ENCODE measurements at places on chromosomes 3 and 15.
A peak's percentile ranks its signal among the peaks of the same experiment; 100 is the strongest.

DNA sequence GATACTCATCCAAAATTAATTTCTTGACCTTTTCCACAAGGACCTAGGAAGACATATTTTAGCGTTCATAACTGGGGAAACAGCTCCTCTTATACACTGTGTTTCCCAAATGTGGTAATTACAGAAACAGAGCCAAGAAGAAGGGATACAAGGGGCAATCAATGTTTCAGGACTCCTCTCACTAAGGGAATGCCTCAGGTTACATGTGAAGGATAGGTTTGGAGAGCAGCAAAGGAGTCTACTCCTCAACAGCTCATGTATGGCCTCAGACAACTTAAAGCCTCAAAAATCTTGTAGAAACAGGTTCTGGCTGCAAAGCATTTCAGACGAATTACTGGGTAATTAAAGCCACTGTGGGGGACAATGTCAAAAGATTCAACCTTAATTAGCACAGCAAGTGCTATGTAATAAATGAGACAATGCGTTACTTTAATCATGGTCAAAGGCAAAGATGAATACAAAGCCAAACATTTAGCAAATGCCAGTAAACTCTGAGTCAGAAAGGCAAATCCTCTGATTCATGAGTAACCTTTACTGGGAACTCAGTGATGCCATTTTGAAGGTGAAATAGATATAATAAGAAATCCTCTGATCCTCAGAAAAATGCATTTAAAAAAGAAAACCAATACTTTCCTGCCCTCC, 1111.2 kb downstream of the TUSC7 start:
- DNase-seq: no peak
- no peaks in the 10 kb centered on the region for H3K36me3 ChIP-seq
- H3K27ac ChIP-seq: no peak overlapping the region
- H3K4me3 ChIP-seq: no peak overlapping the region
- no peaks in the 10 kb centered on the region for H3K27me3 ChIP-seq

DNA sequence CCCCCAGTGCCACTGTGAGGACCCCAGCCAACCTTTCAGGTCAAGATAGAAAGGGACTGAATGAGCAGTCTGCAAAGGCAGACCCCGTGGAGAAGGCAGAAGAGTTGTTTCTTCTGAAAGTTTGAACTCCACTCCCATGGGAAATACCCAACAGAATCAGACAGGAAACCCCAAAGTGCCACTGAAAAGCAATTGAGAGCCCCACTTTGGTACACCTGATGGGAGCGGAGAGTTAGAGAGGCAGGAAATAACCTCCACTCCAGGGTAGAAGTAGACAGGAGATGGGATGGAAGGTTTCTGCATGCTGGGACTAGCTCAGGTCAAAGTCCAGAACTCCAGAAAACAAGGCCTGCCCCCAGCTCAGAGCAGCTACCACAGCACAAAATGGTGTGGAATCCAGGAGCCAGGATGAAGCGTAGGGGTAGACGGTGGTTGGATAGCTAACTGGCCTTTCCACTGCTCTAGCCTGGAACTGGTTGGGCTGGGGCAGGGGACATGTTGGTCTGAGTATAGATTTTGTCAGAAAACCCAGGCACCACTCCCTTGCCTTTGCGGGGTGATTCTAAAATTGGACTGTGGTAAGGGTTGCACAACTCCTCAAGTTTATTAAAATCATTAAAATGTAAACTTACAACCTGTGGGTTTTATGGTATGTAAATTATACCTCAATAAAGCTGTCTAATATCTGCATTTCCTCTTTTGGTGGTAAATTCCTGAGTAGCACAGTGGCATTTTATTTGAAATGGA, 1.9 kb upstream of the RAB43 start:
- peaks cover 20% of the 10 kb centered on the region for H3K36me3 ChIP-seq
- no peak overlapping the region for H3K4me3 ChIP-seq
- H3K4me1 ChIP-seq: peaks cover 27% of the 10 kb centered on the region
- no peak overlapping the region for H3K27ac ChIP-seq
- no peaks in the 10 kb centered on the region for H3K27me3 ChIP-seq

DNA sequence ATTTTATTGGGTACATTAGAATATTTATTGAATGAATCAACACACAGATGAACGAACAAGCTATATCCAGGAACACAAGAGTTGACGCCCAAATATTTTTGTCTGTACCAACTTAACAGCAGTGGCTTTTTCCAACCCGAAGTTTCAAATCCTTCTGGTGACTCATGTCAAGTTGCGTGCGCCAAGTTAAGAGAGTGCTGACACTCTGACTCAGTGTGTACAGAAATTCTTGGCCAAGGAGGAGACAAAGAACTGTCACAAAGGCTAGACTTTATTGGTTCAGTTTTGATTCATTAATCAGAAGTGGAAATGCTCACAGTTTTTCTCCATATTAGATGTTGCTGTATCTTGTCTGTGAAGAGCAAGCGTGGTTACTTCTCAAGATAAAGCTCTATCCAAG, 59.6 kb upstream of the TSC22D2 start:
- H3K4me3 ChIP-seq: no peak overlapping the region
- H3K27me3 ChIP-seq: no peaks in the 10 kb centered on the region
- peak overlapping the region; percentile 72 for H3K27ac ChIP-seq
- H3K36me3 ChIP-seq: no peaks in the 10 kb centered on the region
- H3K4me1 ChIP-seq: peaks cover 48% of the 10 kb centered on the region
- DNase-seq: peak; percentile 73

- H3K36me3 ChIP-seq: no peaks in the 10 kb centered on the region
- DNase-seq: peak; percentile 52
- H3K27me3 ChIP-seq: peaks cover 100% of the 10 kb centered on the region
- H3K4me1 ChIP-seq: peaks cover 39% of the 10 kb centered on the region
- H3K27ac ChIP-seq: no peak overlapping the region
- no peak overlapping the region for H3K4me3 ChIP-seq
Observed at GRCh38 chr3:128495435-128495970, 2.5 kb upstream of the GATA2 start.

GRCh38 chr3:116566478-116566960, 121.2 kb upstream of the LSAMP start:
- H3K27ac ChIP-seq: no peak overlapping the region
- H3K27me3 ChIP-seq: no peaks in the 10 kb centered on the region
- no peak for DNase-seq
- no peaks in the 10 kb centered on the region for H3K4me1 ChIP-seq
- no peaks in the 10 kb centered on the region for H3K36me3 ChIP-seq

DNA sequence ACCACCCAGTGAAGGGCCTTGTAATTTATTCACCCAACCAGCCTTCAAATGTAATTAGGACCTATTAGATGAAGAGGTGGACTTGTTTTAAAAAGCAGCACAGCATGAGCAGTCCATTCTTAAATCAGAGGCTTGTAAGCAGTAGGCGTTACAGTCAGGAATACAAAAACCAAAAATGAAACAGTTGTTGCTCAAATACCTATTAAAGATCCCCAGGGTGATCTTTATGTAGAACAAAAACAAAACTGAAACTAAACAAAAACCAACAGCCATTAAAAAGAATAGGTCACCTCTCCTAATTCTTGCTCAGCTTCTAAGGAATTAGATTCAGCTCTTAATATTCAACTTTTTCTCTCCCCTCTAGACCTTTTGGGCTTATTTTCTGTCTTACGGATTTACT, 104.9 kb upstream of the ST8SIA2 start:
- H3K4me1 ChIP-seq: no peaks in the 10 kb centered on the region
- no peaks in the 10 kb centered on the region for H3K36me3 ChIP-seq
- no peaks in the 10 kb centered on the region for H3K27me3 ChIP-seq

DNA sequence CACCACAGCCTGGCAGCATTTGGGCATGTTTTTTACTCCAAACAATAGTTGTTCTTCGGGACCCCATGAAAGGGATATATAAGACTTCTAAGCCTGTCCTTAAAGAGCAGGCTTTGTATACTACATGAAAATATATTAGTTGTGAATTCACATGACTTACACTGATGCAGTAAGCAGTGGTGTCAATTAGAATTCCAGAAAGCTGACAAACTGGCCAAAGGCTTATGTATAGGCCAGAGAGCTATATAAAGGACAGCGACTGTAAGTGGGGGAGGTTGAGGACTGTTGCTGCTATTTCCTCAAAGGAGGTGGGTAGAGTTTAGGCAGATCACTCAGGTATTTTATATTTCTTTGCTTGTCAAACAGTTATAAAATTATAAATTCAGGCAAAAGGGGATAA, 24.8 kb downstream of the KPNA4 start:
- no peak for DNase-seq
- no peak overlapping the region for H3K4me3 ChIP-seq
- H3K4me1 ChIP-seq: no peaks in the 10 kb centered on the region
- H3K27me3 ChIP-seq: no peaks in the 10 kb centered on the region

DNA sequence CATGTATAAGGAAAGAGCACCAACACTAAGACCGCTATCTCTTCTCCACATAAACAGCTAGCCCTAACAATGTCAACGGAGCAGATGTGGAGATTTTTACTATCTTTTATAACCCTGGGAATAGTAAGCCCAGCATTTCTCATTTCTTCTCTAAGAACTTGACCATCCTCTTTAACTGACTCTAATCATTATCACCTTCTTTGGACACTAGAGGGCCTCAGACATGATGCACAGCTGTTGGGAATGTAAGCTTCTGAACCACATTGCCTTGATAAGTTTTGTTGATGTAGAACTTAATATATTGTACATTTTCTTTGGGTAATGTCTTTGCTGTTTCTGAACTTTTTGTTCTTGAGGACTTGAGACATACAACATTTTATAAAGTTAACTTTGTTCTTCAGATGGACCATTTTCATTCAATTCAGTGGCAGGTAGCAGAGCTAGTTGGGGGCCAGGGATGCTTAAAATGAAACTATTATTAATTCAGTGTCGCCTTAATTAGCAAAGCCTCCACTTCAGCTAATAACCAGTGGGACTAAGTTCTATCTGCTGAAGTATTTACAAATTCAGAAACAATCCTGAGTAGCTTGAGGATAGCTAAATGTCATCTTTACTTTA, 9.6 kb upstream of the TAGLN3 start:
- H3K27me3 ChIP-seq: no peaks in the 10 kb centered on the region
- H3K4me3 ChIP-seq: no peak overlapping the region
- no peak for DNase-seq
- H3K4me1 ChIP-seq: no peaks in the 10 kb centered on the region
- H3K36me3 ChIP-seq: peaks cover 44% of the 10 kb centered on the region
- no peak overlapping the region for H3K27ac ChIP-seq

- H3K4me3 ChIP-seq: no peak overlapping the region
- H3K27ac ChIP-seq: no peak overlapping the region
- peaks cover 6% of the 10 kb centered on the region for H3K4me1 ChIP-seq
- DNase-seq: no peak
- no peaks in the 10 kb centered on the region for H3K27me3 ChIP-seq
- no peaks in the 10 kb centered on the region for H3K36me3 ChIP-seq
Observed at GRCh38 chr3:29275309-29275708, 5.6 kb upstream of the RBMS3 start.

DNA sequence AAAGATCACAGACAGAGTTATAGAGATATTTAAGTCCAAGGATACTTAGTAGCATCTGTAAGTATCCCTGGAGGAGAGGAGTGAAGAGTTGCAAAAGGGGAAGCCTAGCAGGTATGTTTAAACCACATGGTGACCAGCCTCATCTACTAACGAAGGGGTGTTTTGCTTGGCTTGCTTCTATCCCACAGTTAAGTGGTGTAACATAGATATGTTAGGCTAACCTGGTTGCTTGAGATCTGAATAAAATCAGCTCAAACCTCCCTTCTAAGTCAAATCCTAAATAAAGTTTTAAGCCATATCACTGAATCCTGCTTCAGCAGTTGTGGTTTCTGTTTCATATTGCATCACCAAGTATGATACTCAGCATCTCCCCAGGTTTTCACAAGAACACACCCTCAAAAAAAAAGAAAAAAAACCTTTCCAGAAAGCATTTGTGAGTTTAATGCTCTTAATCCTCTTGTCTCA, 880.2 kb downstream of the ROBO1 start:
- H3K27ac ChIP-seq: no peak overlapping the region
- H3K4me1 ChIP-seq: peaks cover 17% of the 10 kb centered on the region
- H3K27me3 ChIP-seq: no peaks in the 10 kb centered on the region
- no peak overlapping the region for H3K4me3 ChIP-seq

GRCh38 chr3:140365872-140366697, 311.8 kb upstream of the TRIM42 start:
- H3K4me1 ChIP-seq: no peaks in the 10 kb centered on the region
- no peaks in the 10 kb centered on the region for H3K36me3 ChIP-seq
- H3K27ac ChIP-seq: no peak overlapping the region
- no peak for DNase-seq

DNA sequence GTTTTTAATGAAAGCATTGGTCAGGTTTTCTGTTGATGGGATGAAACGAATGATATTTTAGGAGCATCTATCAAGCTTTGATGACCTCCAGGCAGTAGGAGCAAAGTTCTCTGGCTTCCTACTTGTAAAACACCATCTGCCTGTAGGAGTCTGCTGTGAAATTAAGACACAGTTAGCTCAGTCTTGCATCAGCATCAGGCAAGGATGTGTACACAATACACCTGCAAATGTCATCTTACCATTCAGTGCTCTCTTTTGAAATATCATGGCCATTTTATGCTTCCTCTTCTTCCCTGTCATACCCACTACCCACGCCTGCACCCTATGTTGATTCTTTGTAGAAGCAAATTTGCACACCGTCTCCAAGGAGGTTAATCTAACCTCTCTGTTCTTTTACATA, 38.2 kb downstream of the B3GALNT1 start:
- DNase-seq: no peak
- H3K27me3 ChIP-seq: no peaks in the 10 kb centered on the region
- no peak overlapping the region for H3K27ac ChIP-seq
- peaks cover 26% of the 10 kb centered on the region for H3K4me1 ChIP-seq
- no peak overlapping the region for H3K4me3 ChIP-seq

DNA sequence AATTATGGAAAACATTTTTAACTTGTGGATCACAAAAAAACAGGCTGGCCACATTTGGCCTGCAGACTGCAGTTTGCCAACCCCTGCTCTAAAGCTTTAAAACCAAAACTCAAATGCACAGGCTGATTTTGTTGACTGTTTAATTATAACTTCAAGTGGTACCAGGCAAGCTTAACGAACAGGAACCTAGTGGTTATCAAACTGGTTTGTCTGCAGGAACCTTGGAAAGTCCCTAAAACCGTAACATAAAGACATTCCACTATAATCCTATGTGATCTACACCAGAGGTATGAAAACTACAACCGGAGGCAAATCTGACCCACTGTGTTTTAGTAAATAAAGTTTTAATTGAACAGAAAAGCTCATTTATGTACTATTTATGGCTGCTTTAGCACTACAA, 52.4 kb downstream of the TBL1XR1 start:
- no peak overlapping the region for H3K4me3 ChIP-seq
- H3K4me1 ChIP-seq: peaks cover 51% of the 10 kb centered on the region
- H3K27me3 ChIP-seq: no peaks in the 10 kb centered on the region
- no peak for DNase-seq
- H3K36me3 ChIP-seq: no peaks in the 10 kb centered on the region

DNA sequence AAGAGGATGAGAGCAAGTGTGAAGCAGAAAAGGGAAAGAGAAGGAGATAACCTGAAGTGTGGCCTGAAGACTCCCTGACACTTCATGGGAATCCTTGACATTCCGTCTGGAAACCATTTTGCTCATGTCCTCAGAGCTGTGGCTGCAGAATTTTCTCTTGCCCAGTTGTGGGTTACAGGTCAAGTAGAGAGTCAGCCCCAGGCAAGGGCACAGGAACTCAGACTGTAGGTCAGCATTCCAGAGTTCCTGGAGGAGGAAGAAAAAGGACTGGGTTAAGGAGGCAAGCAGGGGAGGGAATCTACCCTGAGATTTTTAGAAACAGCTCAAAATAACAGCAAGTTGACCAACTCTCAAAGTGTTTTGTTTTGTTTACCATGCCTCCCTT, 4.1 kb upstream of the THSD4 start:
- peaks cover 3% of the 10 kb centered on the region for H3K27me3 ChIP-seq
- no peaks in the 10 kb centered on the region for H3K36me3 ChIP-seq
- DNase-seq: no peak

Measured in suprapubic skin (tissue), 4 donors.